Activated T-helper 17 cell treated with anti-CD3 and anti-CD28 coated beads, Interleukin-2, amount 50 U/mL, for 72 hours (primary cell): ENCODE measurements at places on chromosomes 5 and 9.

- no peak for ATAC-seq
Observed at GRCh38 chr5:74424162-74424868, 216.2 kb downstream of the ENC1 start.

DNA sequence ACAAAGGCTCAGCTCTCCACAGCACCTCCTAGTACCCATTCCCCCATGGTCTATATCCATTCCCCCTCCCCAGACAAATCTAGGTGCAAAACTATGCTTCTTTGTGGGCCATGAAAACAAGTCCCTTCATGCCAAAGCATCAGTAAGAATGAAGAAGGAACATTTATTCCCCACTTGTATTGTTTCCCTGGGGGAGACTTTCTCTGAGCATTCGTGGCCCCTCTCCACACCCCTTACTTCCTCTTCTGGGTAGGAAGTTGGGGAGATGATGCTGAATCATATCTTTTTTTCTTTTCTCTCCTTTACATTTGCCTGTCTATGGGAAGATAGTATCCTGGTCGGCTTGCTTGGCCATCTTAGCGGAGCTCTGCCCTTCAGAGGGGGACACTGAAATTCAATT is 246.8 kb downstream of the NSG2 start:
- ATAC-seq: no peak

- no peak for ATAC-seq
Observed at GRCh38 chr5:127754259-127754658, 51.1 kb downstream of the CCDC192 start.

DNA sequence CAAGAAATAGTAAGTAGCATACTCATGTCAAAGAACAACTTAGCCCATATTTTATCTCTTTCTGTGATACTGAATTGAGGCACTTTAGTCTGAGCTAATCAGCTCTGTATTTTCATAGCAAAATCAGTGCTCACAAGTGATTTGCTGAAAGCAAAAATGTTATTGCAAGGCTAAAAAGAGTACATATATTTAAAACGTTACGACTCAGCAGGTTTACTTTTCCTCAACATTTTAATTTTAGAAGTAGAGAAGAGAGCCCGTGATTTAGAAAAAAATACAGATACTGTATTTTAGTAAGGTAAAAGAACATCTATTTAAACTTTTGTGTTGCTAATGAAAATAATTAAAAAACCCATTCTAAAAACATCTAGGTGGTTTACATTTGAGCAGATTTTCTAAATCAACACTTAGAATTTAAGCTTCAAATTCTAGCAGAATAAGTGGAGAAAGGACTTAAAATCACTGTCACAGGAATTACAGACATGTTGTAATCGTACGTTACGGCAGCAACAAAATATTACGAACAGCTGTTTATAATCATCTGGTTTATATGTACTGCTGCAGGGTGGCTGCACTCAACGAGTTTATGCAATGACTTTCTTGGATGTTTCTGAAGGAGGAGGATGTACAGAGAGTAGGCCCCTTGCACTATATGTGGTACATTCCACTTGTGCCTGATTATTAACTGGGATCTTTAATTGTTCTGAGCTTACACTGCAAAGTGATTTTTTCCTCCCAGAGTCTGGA is 20.1 kb downstream of the SREK1 start:
- no peak for ATAC-seq

DNA sequence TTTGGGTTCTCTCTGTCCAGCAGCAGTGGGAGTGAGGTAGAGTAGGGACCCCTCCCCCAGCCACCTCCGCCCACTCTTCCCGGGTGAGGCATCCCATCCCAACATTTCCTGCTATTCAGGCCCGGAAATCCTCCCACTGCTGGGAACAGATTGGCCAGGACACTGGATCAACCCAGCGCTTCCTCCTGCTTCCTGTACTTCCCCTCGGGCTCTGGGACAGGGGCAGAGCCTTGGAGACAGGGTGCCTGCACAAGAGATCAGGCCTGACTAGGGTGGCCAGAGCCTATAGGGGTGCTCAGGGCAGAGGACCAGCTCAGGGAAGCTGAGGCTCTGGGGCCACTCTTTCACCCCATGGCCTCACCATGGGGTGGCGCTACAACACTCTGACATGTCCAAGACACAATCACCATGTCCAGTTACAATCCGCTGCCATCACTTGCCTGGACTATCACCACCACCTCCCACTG is 14.5 kb downstream of the SH2D3C start:
- peak; percentile 63 for ATAC-seq

DNA sequence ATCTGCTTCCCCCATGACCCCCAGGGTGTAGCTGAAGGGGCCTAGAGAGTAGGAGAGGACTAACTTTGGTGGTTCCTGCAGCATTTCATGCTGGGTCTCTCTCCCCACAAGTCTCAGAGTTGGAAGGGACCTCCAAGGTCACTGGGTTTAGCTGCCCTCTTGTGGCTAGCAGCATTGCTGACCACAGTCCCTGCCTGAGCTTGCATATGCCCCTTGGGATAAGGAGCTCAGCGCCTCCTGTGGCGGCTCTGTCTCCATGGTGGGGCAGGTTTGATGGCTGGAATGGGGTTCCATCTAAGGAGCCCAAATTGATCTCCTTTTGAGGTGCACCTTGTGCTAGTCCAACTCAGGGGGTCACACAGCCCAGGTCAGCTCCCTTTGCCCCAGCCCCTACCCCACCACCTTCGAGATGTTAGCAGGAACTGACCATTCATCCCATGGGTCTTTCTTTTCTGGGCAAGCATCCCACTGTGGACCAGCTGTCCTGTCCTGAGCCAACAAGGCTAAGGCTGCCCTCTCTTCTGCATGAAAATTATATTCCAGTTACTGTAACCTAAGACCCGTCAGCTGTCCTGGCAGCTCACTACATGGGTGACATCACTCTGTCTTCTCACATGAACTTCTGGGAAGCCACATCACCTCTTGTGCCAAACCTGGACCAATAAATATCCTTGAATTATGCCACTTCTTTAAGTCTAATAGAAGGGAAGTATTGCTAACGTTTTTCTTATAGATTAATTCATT is 196.2 kb downstream of the HSPA4 start:
- ATAC-seq: no peak

- no peak for ATAC-seq
Observed at GRCh38 chr5:94024101-94024500, 282.7 kb upstream of the POU5F2 start.

DNA sequence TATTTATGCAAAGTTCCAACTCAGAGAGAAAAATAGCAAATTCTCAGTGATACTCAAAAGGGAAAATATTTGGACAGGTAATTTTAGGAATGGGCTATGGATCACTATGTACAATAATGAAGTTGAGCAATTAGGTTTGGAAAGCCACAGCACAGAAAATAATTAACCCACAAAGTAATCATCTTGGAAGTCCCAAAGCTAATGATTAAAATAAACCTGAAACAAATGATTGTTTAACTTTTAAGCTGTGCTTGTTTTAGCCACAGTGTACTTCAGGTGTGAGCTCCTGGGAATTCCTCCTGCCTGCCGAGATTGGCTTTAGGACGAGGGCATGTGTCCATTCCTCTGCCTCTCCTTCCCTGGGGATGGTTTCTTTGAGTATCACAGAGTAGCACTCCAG is 403.9 kb downstream of the ZSWIM6 start:
- ATAC-seq: no peak

DNA sequence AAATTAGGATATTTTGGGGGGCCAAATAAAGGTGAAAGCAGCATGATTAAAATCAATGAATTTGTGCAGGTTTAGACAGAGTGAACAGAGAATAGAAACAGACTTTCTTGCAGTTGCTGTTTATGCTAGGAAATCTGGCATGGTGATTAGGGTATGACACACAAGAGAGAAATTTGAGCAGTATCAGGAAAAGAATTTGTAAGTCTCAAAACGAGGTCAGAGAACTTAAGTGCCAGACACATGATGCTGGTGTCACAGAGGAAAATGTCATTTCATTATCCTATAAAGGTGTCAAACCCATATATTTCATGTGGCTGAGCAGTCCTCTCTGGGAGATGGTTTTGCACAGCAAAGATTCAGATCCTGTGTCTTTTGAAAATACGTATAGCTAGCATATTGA is 15.7 kb downstream of the LVRN start:
- ATAC-seq: peak; percentile 7

GRCh38 chr9:16828340-16829281 is 41.9 kb downstream of the BNC2 start:
- no peak for ATAC-seq

- no peak for ATAC-seq
Observed at GRCh38 chr5:134003064-134003816, 1.5 kb downstream of the VDAC1 start.

- ATAC-seq: no peak
Observed at GRCh38 chr5:66206465-66206864, 62.4 kb downstream of the SREK1 start.

DNA sequence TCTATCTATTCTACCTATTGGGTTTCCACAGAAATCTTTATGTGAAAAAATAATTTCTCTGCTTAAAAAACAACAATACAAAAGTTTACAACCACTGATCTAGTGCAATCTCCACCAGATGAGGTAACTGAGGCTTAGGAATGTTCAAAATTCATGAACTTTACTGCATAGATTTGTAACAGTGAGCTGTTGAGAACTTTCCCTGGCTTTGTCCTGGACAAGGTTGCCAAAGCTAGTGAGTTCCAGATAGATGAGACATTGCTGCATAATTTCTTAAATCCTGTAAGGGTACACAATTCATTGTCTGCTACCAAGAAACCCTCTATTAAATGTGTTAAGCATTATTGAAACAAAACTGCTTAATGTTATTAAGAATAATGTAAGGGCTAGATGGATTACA is 102.7 kb downstream of the OSMR start:
- no peak for ATAC-seq

GRCh38 chr5:142600611-142601358 is 85.1 kb downstream of the FGF1 start:
- no peak for ATAC-seq

- ATAC-seq: no peak
Observed at GRCh38 chr5:141771031-141771430, 89.0 kb upstream of the ARAP3 start.

GRCh38 chr9:120735415-120736126 is 21.3 kb upstream of the MEGF9 start:
- ATAC-seq: no peak

- no peak for ATAC-seq
Observed at GRCh38 chr5:75509956-75510355, 1.5 kb downstream of the CERT1 start.

DNA sequence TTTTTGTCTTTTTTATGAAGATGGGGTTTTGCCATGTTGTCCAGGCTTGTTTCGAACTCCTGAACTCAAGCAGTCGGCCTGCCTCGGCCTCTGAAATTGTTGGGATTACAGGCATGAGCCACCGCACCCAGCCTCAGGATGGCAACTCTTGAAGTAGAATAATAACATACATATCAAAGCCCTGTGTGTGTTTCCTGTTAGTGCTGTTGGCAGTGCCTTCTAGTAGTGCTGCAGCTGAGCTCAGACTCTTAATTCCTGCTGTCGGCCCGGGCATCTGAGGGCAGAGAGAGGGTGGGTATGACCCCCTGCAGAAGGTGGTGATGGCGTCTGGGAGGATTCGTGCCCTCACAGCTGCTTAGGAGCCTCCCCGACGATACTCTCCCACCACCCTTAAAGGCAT is 227.2 kb downstream of the PDZD2 start:
- no peak for ATAC-seq

DNA sequence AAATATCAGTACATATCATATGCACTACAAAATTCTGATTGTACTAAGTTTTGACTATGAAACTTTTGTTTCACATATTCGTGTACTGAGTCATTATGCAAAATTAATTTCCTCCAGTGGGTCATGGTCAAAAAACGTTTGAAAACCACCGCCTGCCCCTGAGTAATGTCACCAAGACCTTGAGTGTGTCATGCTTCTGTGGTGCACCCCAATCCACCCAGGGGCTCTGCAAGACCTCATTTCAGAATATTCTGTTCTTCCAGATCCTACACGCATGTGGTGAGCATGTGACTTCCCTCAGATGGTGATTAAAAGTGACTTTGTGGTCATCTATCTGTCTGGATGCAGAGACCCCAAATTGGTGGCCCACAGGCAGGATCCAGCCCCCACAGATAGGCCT is 31.0 kb downstream of the ABLIM3 start:
- peak; percentile 93 for ATAC-seq

- ATAC-seq: no peak
Observed at GRCh38 chr5:177405805-177406204, 3.6 kb downstream of the F12 start.

GRCh38 chr9:121786543-121786948 is 135.1 kb downstream of the DAB2IP start:
- ATAC-seq: no peak

GRCh38 chr5:68258531-68258930 is 43.0 kb downstream of the PIK3R1 start:
- no peak for ATAC-seq

DNA sequence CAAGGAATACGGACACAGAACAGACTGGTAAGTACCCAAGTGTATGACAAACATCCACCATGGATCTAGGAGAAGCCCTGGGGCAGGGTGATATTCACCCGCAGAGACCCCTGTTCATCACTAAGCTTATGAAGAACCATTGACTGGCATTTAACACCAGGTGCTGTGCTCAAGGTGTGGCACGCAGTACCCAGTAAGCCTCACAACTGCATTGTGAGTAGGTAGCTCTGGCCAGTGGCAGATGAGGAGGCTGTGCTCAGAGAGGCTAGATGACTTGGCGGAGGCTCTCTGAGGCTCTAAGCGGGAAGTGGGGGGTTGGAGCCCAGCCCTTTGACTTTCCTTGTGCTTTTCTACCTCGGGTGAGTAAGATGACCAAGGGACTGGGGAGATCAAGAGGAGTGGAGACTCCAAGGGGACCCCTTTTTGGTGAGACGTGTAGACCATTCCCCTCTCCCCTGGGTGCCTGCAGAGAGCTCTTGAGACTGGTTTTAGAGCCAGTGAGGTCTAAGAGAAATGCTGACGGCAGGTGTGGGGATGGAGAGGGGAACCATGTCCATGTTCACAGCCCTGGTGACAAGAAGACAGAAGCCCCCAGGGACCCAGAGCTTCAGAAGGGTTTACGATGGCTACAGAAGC is 70.8 kb downstream of the IL6ST start:
- peak; percentile 22 for ATAC-seq

GRCh38 chr9:89374176-89374575 is 55.9 kb downstream of the SECISBP2 start:
- no peak for ATAC-seq

- peak; percentile 59 for ATAC-seq
Observed at GRCh38 chr5:6274846-6275543, 103.4 kb downstream of the MED10 start.

DNA sequence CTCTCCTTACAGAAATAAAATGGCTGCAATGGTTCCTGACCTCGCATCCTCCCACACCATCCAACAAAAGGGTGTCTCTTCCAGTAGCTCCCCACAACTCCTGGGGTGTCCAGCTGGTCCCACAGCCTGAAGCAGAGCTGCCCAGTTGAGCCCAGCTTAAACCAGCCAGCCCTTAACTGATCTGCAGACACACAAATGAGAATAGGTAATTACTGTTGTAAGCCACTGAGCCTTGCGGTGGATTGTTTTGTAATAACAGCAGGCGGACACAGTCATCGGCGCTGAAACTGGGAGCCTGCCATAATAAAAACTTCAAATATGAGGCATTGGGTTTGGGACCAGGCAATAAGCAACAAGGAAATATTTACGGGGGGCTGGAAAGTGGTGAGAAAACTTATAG is 10.4 kb upstream of the ZBTB43 start:
- no peak for ATAC-seq
